Right ventricle myocardium inferior (tissue), 1 donor: ENCODE measurements at places on chromosomes 11 and 22. TPM values are rescaled to one million over a fixed set of nuclear protein-coding genes. Genes with fewer than 3 reads are reported as not detected.

The CHRM4 gene
- not detected for total RNA-seq

The APOL4 gene
- total RNA-seq: 6.9 TPM

The TEX12 gene
- total RNA-seq: 0.54 TPM

DNA sequence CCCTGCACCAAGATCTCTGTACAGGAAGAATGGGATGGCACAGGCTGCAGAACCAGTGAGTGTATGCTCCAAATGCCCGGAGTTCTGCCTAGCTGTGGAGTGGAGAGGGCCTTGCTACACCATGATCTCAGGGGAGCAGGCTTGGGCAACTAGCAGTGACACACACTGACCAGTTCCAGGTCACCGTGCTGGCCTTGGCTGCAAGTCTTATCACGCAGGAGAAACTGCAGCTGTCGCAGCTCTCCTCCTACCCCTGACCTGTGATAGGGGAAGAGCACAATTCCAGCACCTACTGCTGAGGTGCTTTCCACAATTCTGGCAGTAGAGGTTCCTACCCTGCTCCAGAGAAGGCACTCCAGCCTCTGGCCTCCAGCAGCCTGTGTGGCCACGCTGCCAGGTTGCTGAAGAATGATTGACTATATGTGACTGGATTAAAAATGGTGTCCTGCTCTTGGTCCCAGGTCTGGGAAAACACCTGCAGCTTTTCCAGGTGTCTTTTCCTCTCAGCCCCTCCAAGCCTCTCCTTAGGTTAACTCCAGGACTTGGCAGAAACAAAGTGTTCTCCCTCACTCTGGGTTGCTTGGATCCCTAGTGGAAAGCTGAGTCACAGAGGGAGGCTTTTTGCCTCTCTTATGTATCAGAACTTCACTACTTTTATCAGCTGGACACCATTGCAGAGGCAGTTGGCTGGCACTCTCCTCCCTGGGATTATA lies 43.3 kb upstream of the PTPN5 start:
- no peak for DNase-seq

DNA sequence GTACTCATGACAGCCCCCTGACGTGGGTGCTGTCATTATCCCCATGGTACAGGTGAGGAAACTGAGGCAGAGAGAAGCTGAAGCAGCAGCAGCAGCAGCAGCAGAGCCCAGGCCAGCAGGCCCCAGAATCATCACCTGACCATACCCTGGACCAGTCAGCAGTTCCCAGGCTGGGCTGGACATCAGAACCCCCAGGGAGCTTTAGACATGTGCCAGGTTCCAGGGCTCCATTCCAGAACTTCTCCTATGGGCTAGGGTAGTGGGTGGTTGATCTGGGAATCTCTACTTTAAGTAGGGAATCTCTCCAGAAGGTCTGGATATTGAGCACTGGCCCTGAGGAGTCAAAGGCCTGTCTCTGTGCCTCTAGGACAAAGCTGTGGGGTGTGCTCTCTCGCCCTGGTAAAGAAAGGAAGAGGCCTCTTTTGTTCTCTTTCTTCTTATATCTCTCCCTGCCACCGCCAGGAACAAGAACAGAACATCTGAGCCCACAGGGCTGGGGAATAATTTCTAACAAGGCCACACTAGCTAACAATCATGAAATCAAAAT lies 26.6 kb downstream of the MAFF start:
- no peak for DNase-seq

DNA sequence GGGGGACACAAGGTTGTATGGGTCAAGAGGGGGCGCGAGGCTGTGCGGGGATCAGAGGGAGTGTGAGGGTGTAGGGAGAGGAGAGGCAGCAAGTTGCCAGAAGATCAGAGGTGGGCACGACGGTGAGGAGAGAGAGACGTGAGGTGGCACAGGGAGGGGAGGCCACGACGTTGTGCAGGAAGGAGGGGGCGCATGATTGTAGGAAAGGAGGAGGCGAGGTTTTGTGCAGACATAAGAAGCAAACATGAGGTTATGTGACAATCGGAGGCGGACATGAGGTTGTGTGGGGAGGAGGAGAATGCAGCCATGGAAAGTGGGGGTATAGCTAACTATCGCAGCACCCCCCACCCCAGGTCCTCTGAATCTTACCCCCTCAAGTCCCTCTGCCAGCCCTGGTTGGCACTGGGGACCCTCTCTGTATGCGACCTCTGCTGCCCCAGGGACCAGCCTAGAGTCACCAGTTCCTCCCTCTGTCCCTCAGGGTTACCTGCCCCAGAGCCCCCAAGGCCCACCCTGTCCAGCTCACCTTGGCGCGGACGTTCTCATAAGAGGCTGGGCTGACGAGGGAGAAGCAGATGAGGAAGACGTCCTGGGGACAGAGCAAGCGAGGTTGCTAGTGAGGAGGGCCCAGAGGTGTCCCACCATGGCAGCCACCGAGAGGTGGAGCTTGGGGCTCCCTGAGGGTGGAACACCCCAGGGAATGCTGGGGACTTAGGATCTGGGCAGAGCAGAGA lies 12.5 kb downstream of the RAC2 start:
- DNase-seq: no peak

GRCh38 chr11:118929501-118930093 lies 3.9 kb upstream of the BCL9L start:
- peak; percentile 89 for DNase-seq
